ENCODE measurements at places on chromosomes 3 and 15. TPM values are rescaled to one million over a fixed set of nuclear protein-coding genes. Genes with fewer than 3 reads are reported as not detected.

The RHOV gene
- polyA plus RNA-seq, result 137 TPM

The KBTBD12 gene
- 0.06 TPM for polyA plus RNA-seq

The EXD1 gene
- not detected for polyA plus RNA-seq

The SYNPR gene
- polyA plus RNA-seq, result not detected

The IL12A gene
- polyA plus RNA-seq, result 4.4 TPM

All from esophagus (tissue), 2 donors.